ENCODE measurements at places on chromosomes 2 and 18.
A peak's percentile ranks its signal among the peaks of the same experiment; 100 is the strongest.

DNA sequence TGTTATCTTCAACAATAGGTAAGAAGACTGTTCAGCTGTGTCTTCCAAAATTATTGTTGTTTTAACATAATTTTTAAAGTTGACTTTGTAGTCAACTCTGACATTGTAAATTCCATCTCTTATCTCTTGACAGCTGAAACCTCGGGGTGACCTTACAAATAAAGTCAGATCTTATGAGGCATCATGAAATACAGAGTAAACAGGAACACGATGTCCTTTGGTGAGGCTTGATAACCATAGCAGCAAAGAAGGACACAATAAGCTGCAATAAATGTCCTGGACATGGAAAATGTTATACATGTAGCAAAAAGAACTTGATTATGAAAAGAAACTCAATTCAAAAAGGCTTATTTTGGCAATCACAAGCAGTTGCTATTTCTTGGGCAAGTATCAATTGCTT, 618.9 kb upstream of the SLC39A10 start:
- no peak for DNase-seq

GRCh38 chr18:67276638-67277037, 239.9 kb downstream of the DSEL start:
- no peak for DNase-seq

GRCh38 chr18:5103693-5104092, 93.4 kb downstream of the AKAIN1 start:
- DNase-seq, result no peak

DNA sequence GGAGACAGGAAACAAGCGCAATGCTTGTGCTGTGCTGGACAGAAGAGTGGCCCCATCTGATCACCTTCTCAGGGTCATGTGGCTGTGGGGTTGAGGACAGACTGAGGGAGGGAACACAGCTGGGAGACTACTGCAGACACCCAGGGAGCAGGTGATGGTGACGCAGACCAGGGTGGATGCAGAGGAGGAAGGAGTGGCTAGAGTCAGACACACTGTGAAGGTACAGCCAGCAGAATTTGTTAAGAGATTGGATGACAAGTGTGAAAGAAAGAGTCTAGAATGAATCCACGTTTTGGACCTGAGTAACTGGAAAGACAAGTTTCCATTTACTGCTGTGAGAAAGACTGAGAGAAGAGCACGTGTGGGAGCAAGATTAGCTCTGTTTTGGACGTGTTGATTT, 15.9 kb upstream of the POMC start:
- DNase-seq, result no peak

DNA sequence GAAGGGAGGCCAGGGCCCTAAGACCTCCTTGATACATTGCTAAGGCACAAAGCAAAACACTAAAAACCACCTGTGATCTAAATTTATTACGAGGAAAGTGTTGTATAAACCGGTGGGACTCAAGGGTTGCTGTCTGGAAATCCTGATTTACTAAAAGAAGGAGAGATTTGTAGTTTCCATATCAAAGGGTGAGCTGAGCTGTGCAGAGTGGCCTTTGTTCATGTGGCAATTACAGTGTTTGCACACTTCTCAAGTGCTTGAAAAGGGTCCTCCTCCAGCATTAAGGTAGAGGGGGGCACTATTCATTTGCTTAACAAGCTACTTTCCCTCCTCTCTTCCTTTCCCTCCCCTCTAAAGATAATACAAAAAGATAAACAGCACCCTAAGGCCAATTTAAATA, 30.5 kb upstream of the ITGA4 start:
- peak; percentile 92 for DNase-seq

DNA sequence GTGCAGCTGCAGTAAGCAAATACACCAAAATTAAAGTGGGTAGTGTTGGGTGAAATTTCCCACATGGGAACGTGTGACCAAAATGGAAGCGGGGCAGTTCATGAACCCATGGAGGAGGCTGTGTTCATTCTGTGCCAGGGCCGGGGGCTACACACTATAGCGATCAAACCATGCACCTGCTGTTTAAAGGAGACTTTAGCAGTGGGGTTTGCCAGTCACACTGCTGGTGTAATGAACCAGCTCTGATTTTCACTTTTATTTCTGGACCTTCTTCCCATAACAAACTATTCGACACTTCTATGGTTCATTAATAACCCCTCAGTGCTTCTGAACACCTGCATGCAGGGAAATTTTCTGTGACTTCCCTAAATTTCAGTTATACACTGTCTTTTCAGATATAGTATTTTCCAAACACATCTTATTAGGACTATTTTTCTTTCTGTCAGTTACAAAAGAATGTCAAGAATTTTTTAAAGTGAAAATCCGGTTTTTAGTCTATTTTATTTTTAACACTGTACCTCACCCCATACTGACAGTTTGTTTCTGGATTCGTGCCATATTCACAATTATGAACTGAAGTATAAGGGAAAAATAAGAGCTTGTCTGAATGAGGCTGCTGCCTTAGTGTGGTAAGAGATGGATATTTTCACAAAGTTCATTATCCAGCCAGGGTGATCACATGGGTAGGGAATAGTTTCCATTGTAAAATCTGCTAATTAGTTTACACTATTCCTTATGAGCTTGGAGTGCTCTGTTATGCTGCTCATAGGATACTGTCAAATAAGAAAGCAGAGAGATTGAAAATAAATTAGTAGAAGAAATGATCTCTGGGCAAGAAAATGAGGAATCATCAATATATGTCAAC, 111.3 kb upstream of the CAVIN2 start:
- DNase-seq, result no peak

GRCh38 chr18:53941601-53942338, 282.7 kb downstream of the MBD2 start:
- DNase-seq, result no peak

- no peak for DNase-seq
Observed at GRCh38 chr2:17070711-17071110, 405.1 kb upstream of the CYRIA start.

DNA sequence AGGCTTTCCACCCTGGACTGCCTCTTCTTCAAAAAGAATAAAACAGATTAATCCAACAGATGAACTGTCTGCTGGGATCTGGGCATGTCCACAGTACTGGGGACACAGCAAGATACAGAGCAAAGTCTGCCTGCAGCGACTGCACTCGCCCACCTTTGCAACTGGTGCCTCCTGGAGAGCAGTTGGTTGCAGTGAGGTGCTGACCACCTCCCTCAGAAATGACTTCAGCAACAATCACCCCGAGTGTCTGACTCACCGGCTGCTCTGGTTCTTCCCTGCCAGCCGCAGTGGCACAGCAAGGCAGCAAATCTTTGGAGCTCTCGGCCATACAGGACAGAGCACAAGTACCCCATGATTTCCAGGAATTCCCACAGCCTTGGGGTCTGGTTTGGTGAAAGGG, 179.7 kb downstream of the ANAPC1 start:
- DNase-seq, result no peak

DNA sequence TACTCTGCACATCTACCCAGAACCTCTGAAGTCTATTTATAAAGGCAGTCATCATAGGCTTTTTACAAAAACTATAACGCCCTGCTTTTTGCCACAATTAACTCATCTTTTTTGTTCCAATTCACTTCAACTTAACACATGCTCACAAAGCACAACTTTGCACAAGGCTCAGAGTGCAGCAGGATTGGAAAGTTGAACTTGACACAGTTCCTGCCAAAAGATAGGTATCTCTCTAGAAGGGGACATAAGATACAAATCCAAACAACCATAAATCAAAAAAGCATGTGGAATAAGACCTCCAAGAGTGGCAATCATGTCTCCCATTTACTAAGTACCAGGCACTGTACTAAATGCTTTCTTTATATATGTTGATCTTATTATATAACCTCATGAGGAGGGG, 36.2 kb downstream of the RPL37A start:
- no peak for DNase-seq

GRCh38 chr2:240974771-240975572, 23.4 kb upstream of the SNED1 start:
- no peak for DNase-seq

DNA sequence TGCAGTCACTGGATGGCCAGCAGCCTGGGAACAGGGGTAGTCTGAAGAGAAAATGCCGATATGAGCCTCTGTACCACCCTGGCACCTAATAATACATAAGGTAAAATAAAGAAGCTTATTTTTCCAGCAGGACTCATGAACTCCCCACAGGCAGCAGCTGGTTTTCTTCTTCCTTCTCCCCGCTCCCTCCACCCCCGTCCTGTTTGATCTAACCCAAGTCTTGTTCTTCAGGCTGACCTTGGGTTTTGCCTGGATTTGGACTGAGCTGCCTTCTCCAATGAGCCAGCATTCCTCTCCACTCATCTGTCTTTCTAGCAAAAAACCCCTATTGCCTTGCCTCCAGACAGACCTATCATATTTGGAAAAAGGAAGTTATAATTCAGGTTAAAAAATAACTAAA, 111.8 kb downstream of the CELF4 start:
- DNase-seq, result no peak

- DNase-seq, result no peak
Observed at GRCh38 chr18:36017232-36017631, 44.8 kb downstream of the RMP24 start.

DNA sequence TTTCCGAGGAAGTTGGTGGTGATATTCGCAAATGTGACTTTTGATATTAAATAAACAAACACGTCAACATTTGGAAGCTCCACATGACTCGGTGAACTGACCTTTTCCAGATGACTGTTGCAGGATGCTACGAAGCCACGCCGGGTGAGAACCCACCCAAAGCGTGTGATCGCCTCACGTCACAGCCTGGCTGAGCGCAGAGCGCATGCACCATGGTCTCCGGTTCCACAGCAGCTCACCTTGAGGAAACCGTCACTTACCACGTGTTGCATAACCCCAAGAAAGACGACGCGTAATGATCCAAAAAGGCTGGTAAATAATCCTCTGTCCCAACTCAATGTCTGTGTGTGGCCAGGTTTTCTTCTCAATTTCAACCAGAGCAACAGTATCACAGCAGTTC, 64.5 kb upstream of the CTDP1 start:
- DNase-seq, result no peak

DNA sequence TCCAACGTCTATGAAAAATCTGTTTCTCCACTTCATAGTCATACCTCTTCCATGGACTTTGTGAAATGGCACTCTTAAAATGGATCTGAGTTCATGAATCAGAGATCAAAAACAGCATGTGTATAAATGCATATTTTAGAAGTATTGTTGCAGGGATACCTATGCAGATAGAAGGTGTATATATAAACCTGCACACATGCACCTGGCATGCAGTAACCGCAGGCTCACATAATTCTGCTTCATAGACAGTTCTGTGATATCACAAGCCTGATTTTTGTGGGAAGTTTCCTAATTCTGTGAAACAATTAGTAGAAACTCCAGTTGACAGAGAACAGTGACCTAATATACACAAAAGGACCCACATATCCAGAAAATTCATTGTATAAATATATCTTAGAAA, 421.7 kb downstream of the TGIF1 start:
- DNase-seq, result no peak

DNA sequence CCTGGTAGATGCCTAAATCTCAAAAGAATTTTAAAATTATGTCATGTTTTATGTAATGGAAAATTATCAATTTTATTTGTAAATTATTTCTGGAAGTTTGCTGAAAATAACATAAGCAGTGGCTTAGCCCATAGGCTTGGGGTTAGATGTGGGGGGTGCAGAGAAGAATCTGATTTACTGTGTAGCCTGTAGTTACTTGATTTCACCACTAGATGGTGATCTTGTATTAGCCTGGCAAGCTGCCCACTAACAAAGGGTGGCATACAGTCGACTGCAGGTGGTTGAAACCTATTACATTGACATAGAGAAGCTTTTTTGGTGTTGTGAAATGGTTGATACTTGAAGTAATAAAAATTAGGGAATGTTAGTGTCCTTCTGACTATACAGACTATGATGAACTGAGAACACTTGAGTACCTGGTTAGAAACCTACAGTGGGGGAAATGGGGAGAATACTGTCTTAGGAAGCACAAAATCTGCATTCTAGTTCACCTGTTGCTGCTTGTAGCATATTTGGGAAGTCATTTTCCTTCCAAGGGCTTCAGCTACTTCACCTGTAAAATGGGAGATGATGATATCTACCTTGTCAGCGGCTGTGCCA, 191.0 kb upstream of the LHCGR start:
- DNase-seq, result peak; percentile 54

DNA sequence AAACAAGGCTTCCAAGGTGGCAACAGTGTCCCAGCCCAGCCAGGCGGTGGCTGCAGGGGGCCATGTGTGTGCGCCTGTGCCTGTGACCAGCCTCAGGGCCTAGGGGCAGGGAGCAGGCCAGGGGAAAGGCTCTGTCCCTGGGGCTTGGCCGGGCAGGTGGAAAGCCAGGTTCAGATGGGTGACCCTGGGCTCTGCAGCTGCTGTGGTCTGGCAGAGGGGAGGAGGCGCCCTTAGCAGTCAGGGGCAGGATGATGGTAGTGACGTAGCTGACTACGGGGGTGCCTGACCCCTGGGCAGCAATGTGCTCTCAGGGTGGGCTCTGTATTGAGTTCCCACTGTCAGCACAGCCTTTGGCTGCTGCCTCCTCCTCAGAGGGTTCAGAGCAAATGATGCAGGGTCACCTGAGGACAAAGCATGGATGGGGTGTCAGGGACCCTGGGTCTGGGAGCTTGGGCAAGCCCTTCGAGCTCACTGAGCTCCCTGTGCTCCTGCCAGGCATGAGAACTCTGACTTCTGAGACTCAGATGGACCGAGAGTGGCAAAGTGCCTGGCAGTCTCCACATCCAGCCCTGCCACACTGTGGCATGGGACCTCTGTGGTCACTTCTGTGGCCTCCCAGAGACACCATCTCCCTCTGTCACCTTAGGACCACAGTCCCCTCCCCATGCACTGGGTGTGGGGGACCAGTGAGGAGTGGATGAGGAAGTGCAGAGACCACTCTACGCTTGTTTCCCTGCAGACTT, 56.6 kb upstream of the ALPP start:
- DNase-seq, result no peak

DNA sequence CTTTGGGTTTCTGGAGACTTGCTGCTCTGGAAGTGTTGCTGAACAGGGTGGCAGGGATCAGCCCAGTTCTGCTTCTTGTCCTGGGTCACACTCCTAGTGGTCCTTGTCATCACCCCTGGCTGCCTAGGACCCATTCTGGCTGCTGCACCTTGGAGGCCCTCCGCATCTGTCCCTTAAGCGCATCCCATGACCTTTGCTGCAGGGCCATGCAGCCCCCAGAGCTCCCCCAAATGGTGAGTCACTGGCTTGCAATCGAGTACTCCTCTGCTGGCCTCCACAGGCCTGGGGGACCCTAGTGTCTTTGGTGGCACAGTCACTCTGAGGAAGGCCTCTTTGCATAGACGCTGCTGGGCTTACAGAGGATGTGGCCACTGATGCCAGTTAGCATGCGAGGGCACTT, 188.5 kb downstream of the ASB1 start:
- no peak for DNase-seq

GRCh38 chr2:191582355-191582754, 95.6 kb upstream of the NABP1 start:
- no peak for DNase-seq

- DNase-seq, result no peak
Observed at GRCh38 chr2:134232868-134233727, 20.8 kb upstream of the MGAT5 start.

- no peak for DNase-seq
Observed at GRCh38 chr2:14425869-14426268, 206.6 kb upstream of the LRATD1 start.

GRCh38 chr2:221402072-221402471, 170.0 kb downstream of the EPHA4 start:
- no peak for DNase-seq

- no peak for DNase-seq
Observed at GRCh38 chr2:117470311-117471095, 344.0 kb upstream of the DDX18 start.

- DNase-seq, result no peak
Observed at GRCh38 chr2:188523919-188524318, 232.2 kb downstream of the GULP1 start.
